ENCODE measurements at places on chromosomes 7 and 10.

GRCh38 chr10:1132584-1132983, 76.4 kb downstream of the WDR37 start:
- no peak for DNase-seq

- DNase-seq = no peak
Observed at GRCh38 chr7:143495851-143496250, 18.2 kb downstream of the TAS2R41 start.

- DNase-seq = no peak
Observed at GRCh38 chr10:7697426-7697825, 5.7 kb upstream of the ITIH2 start.

DNA sequence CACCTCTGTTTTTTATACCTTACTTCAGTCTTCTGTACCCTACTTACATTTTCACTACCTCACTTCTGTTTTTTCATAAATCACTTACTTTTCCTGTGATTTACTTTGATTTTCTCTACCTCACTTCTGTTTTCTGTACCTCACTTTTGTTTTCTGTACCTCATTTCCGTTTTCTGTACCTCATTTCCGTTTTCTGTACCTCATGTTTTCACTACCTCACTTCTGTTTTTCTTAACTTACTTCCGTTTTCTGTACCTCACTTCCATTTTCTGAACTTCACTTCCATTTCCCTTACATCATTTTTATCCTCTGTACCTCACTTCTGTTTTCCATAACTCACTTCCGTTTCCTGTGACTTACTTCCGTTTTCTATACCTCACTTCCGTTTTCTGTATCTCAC, 492.0 kb upstream of the AKR1E2 start:
- DNase-seq = no peak

GRCh38 chr10:33965795-33966581, 631.5 kb upstream of the NRP1 start:
- DNase-seq = no peak

- DNase-seq = no peak
Observed at GRCh38 chr10:46232666-46233065, 54.1 kb upstream of the ANTXRL start.

DNA sequence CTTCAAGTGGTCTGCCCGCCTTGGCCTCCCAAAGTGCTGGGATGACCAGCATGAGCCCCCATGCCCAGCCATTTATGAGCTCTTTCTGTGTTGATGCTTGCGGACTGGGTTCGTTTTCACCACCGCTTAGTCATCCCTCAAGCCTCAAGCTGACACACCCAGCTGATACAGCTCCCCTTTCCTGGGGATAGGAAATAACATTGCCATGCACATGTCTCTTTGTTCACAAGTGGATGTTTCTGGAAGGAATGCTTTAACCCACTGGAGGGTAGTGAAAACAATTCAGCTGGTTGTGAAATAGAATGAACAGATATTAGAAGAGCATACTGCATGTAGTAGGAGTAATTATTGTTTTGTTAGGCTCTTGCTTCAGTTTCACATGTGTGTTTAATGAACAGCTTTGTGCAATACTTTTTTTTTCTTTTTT, 8.5 kb upstream of the METTL27 start:
- no peak for DNase-seq

DNA sequence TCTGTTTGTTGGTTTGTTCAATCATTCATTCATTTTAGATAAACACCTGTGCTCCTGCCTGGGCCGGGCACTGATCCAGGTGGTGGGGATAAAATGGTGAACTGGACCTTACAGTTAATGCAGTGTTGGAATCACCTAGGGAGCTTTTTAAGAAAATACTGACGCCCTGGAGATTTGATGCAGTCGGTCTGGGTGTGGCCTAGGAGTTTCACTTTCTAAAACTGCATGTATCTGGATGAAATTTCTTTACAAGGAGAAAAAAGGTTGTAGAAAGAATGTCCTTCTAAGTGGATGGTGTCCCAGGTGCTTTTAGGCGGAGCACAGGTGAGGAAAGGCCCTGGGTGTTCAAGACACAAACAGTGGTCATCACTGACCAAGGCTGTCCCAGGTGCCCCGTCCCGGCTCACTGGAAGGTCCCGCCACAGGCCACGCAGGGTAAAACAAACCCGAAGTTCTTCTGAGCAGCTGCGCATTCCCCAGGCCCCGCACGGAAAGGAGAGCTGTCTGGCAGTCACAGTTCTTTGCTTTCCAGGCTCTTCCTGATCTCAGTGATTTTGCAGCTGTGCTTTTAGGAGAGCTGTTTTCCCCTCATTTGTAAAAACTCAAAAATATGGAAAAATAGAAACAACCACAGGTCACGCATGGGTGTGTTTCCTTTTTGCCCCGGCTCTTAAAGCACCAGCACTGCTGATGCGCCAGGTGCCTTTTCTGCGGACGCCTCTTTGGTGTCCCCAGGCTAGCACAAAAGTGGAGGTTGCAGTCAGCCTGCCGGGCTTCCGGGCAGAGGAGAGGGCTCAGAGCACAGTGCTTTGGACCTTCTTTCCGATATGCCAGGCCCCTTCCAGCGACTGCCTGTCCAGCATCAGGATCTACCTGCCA, 161.9 kb downstream of the GRK5 start:
- no peak for DNase-seq

DNA sequence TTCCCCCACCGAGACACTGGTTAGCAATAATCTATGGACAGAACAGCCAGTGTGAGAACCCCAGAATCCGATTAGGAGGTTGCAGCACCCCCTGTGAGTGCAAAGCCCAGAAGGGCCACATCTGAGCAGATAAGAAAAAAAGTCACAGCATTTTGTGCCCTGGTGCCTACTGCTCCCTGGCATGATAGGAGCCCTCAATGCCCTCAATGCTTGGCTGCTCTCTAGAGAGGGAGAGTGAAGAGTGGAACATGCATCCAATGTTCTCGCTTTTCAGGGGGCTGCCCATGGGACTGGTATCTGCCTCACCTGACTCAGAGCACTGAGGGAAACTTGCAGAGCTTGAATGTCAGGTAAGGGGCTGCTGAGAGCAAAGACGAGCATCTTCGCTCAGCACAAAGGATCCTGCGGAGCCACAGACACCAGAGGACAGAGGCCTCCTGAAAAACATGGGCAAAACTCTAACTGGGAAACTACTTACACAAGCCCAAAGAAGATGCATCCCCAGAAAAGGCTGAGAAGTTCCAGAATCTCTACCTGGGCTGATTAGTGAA, 98.0 kb upstream of the FAM20C start:
- DNase-seq = no peak

DNA sequence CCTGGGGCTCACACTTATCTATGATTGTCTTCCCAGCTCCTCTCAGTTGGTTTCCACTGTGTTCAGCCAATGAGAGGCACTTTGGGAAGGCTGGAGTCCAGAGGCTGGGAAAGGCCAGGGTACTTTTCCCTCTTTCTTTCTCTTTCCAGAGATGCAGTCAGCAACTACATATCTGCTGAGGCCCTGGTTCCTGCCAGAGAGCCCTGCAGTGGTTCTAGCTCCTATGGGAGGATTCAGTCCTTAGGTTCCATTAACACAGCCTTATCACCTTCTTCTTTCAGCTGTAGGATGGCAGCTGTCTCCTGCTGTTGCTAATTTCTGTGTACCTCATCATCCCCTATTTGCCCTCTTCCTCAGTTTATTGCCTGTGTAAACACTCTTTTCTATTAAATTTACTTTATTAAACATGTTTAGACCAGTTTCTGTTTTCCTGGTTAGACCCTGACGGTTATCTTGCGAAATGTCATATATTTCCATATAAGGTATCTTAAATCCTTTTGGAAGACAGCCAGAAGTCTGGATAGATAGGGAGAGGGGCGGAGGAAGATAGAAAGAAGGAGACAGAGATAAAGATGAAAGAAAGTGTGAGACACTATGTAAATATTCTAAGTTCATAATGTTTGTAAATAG, 100.3 kb downstream of the HGF start:
- DNase-seq = no peak

GRCh38 chr7:140881507-140882228, 43.1 kb downstream of the BRAF start:
- no peak for DNase-seq

DNA sequence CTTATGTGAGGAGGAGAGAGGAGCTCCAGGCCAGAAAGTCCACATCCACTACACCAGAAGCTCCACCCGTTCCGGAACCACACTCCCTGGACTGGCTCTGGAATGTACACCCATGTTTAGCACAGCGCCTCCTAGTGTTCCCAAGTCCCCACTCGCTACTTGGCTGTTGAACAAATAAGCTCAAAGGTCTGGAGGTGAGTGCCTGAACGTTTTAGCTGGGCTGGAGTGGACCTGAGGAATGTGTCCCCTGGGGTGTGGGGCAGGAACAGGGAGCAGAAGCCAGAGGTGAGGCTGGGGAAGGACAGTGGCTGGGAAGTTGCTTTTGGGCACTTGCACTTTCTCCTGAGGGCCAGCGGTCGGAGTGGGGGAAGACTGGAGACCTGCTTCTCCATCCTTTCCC, 164.1 kb upstream of the CDCA7L start:
- no peak for DNase-seq

DNA sequence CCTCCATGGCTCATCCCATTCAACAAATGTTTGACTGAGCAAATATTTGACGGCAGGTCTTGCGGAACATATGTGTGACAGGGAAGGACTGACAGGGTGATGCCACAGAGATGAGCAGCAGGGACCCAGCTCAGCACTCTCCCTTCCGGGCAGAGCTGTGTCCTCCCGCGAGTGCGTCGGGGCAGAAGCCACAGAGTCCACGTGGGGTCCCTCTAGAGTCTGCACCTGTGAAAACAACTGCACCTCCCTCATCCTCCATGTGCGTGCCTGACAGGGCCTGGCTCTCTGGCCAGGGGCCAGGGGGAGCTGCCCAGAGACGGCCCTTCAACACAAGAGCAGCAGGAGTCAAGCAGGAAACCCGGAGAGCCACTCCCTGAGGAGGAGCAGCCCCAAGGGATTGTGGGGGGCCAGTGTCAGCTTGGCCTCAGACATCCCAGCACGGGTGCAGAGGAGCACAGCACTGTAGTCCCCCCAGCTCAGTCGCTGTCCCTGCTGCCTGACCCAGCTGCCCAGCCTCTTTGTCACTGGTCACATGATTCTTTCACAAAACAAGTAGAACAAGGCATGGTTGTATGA, 83.6 kb upstream of the TMEM72 start:
- DNase-seq = no peak

GRCh38 chr7:45543473-45543872, 30.7 kb upstream of the ADCY1 start:
- no peak for DNase-seq

- DNase-seq = no peak
Observed at GRCh38 chr7:101868191-101868950, 50.9 kb downstream of the CUX1 start.

All from KG1 (cell line).